ENCODE measurements at places on chromosomes 5 and 9.

DNA sequence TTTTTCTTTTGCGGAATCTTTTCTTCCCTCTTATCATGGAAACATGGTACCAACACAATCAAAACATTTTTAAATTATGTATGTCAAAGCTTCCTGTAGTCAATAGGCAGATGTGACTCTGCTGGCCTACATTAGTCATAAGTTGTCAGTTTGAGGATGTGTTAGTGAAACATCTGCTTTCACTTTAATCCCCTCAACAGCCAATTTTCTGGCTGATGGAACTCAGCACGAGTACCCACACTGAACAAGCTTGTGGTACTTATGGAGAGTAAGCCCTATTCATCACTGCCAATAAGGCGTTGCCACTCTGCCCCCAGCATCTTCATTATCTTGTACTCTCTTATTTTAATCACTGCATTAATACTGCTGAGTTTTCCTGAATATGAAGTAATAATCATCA lies 1034.4 kb downstream of the CDH9 start:
- no peak for DNase-seq

- DNase-seq, result no peak
Measured at GRCh38 chr9:4062966-4063365, 236.9 kb downstream of the GLIS3 start.

DNA sequence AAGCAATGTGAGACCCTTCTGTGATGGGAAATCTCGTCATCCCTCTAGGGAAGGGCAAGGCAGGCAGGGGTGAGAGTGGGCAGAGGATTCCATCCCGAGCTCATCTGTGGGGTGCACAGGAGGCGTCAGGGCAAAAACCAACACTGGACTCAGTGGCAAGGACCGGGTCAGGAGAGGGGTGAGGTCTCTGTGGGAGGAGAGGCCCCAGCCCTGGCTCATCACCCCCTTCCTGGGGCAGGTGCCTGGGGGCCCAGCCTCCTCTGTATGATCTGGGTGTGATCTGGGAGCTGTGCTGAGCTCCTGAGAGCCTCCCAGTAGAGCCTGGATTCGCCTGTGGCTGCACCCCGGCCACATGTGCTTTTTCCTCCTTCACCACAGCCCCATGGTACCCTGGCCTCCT lies 597 bp downstream of the SPATA31E1 start:
- DNase-seq, result no peak

GRCh38 chr9:101072259-101072658 lies 43.7 kb downstream of the PLPPR1 start:
- no peak for DNase-seq

DNA sequence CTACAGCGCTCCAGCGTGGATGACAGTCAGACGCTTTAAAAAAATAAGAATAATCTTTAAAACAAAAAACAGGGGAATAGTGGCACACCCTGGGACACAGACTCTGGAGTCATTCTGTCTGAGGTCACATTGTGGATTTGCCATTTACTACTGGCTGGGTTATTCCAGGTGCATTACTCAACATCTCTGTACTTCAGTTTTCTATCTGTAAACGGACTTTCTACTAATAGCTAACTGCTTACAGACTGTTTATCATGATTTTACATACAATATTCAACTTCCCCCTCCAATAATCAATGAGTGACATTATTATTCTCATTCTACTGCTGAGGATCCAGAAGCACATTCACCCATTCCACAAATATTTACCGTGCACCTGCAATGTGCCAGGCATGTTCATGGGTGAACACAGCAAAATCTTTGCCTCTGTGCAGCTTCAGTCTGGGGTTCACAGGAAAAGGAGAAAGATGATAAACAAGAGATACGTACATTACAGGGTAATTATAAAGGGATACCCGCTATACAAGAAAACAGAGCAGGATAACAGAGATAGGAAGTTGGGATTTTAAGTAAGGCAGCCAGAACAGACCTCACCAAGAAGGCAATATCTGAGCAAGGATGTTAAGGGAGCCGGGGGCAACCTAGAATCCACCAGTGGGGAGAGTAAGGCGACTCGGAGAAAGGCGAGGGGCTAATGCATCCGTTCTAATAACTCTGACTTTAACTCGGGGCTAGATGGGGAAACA lies 984 bp upstream of the RAD23B start:
- DNase-seq, result no peak

DNA sequence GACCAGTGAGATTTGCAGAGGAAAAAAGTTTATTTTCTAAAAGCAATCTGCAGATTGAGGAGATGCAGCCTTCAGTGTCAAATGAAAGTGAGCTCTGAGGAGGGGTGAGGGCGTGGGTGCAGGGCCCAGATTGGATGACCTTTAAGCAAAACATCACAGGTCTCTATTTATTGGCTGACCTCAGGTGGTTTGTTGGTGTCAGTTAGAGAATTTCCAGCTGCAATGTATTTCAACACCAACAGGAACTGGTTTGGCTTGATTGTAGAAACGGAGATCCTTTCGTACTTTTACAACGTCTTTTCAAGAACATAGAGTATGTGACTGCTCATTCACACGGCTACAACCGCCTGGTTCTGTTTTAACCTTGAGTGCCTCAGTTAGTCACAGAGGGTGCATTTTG lies 1069.1 kb downstream of the EFNA5 start:
- peak; percentile 65 for DNase-seq

GRCh38 chr5:116652196-116652729 lies 77.6 kb upstream of the SEMA6A start:
- DNase-seq, result peak; percentile 98

- no peak for DNase-seq
Measured at GRCh38 chr9:88391236-88391635, 3.0 kb downstream of the SPIN1 start.

DNA sequence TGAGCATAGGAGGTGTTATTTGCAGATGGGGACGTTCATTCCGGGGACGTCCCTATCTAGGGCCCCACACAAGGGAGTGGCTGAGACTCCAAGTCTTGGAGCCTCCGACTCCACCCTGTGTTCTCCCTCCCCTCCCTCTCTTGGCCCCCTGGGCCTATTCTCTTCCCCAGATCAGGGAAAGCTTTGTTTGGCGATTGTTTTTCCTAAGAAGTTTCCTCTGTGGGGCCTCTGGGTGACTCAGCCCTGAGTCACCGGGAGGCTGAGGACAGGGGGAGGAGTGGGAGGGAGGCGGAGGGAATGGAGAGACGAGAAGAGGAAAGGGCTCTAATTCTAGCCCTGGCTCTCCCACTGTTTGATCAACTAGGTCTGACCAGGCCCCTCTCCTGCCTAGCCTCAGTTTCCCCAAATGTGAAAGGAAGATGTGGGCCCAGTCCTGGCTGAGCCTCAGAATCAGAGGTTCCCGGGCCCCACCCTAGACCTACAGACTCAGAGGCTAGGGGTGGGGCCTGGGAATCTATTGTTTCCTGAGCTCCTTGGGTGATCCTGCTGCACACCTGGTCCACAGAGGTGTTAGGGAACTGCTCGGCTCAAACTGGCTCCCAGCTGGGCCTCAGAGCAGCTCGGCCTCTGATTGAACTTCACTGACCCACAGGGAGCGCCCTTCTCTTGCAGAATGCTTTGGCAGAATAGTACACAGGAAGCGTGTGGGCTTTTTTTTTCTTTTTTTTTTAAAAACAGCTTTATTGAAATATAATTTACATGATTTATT lies 19.2 kb downstream of the GSN start:
- peak; percentile 98 for DNase-seq

Data from islet precursor cell (in vitro differentiated cells).